Left renal cortex interstitium (tissue), 4 donors: ENCODE measurements at places on chromosomes 13 and 19.

GRCh38 chr13:46288570-46289259 lies 77.0 kb downstream of the LRRC63 start:
- peak; percentile 17 for DNase-seq

GRCh38 chr19:22286151-22286810 lies at the start of gene ZNF729:
ZNF729 (plus strand) TSS chr19:22286441; CDS start chr19:22286526, 85 bp downstream.
- DNase-seq = peak; percentile 4

DNA sequence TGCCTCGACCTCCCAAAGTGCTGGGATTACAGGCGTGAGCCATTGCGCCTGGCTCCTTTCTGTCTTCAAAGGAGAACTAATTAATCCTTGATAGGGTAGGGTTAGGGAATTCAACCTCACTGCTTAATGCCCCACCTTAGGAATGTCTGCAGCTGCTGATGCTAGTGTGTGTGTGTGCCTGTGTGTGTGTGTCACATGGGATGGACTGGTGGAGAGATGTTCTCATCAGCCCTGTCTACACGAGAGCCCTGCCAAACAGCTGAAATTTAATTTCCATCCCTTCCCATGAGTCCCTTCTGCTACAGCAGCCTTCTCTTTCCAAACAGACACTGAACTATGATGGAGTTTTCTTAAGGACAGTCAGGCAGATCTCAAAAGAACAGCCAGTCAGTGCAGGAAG lies 46.5 kb upstream of the CLDN10 start:
- no peak for DNase-seq

DNA sequence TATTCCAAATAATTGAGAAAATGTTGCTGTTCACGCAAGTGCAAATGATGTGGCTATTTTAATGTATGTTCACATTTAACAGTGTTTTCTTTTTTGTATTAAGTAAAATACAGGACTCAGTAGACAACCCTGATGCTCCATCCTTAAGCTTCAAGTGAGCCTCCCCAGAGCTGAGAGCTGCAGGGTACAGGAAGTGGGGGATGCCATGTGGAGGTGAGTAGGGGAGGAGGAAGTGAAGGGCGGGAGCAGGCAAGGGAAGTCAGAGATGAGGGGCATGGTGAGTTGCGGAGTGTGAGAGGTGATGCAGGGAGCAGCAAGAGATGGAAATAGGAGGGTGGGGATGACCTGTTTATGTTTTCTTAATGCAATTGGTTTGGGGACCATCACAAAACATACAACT lies 711.0 kb downstream of the UQCRFS1 start:
- DNase-seq = no peak

GRCh38 chr19:13600091-13600490 lies 93.8 kb upstream of the CACNA1A start:
- DNase-seq = no peak

DNA sequence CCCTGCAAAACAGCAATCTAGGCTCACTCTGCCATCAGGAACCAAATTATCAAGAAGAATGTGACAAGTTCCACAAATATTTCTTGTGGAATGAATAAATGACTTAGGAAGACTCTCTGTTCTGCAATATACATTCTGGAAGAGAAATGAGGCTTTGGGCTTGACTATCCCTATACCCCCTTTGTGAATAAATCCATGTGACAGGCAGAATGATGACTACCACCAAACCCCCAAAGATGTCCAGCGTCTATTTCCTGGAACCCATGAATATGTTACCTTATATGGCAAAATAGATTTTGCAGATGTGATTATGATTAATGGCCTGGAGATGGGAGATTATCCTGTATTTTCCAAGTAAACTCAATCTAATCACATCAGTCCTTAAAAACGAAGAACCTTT lies 139.3 kb downstream of the ENOX1 start:
- DNase-seq = no peak

GRCh38 chr13:80778297-80778696 lies 437.4 kb upstream of the SPRY2 start:
- no peak for DNase-seq

GRCh38 chr13:41639955-41640780 lies 182.8 kb downstream of the RGCC start:
- DNase-seq = no peak

GRCh38 chr13:57128909-57129308 lies 11.8 kb upstream of the PRR20A start:
- DNase-seq = no peak

DNA sequence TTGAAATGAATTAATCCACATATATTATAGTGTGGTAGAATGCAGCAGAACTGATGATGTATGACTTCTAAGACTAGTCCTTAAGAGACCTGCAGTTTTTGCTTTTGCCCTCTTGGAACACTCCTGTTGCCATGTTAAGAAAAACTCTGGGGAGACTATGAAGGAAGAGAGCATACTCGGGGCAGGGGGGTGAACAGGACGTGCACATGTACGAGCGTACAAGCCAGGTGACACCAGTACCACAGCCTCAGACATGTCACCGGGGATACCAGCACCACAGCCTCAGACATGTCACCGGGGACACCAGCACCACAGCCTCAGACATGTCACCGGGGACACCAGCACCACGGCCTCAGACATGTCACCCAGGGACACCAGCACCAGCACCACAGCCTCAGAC lies 15.9 kb upstream of the USPL1 start:
- no peak for DNase-seq

- no peak for DNase-seq
Observed at GRCh38 chr13:22422023-22422422, 751.1 kb downstream of the FGF9 start.

DNA sequence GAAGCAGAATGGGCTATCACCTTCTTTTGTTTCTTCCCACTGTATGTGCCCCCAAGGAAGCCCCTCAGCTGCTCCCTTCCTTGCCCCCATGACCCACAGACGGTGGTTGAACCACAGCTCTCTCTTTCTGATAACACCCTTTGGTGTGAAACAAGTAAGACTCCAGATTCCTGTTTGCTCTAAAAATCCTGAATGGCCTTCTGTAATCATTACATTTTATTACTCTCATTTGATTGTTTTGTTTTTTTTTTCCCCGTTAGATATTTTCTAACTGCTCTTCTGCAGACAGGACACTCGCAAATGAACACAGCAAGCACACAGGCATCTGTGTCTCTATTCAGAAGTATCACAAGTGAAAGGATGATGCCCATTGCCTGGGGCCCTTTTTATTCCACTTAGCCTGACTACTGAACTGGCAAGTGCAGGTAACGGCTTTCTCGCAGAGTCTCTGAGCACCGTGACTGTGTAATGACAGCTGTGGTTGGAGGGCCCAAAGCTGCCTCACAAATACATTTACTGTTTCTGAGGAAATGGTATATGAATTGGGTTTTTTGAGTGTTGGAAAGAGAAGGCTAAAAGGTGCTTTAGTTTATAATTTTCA lies 59.3 kb downstream of the OXGR1 start:
- DNase-seq = no peak

DNA sequence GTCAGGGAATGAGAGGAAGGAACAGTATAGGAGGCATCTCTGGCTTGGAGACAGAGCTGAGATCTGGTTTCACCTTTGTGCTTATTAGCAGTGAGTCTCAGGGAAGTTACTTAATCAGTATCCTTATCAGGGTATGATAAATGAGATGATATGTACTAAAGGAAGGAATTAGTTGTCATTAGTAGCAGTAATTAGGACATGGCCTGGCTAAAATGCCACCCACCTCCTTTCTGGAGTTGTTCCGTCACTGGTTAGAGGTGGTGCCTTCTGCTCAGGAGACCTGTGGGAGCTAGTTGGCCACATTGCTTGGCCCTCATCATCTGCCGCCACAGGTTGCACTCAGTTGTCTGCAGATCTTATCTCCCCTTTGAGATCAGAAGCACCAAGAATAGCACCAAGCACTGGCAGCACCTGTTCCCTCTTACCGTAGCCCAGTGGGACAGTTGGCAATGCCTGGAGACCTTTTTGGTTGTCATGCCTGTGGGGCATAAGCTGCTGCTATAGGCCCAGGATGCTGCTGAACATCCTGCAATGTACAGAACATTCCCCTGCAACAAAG lies 4.7 kb downstream of the GPATCH1 start:
- no peak for DNase-seq

GRCh38 chr13:44364345-44365000 lies 9.2 kb upstream of the SERP2 start:
- DNase-seq = no peak

- DNase-seq = no peak
Observed at GRCh38 chr13:47251771-47252170, 354.9 kb upstream of the HTR2A start.

- no peak for DNase-seq
Observed at GRCh38 chr19:45451131-45451849, 16.5 kb upstream of the FOSB start.

- no peak for DNase-seq
Observed at GRCh38 chr19:45402298-45403061, 2.4 kb downstream of the PPP1R13L start.

- DNase-seq = no peak
Observed at GRCh38 chr13:110073982-110074381, 233.0 kb downstream of the COL4A1 start.

DNA sequence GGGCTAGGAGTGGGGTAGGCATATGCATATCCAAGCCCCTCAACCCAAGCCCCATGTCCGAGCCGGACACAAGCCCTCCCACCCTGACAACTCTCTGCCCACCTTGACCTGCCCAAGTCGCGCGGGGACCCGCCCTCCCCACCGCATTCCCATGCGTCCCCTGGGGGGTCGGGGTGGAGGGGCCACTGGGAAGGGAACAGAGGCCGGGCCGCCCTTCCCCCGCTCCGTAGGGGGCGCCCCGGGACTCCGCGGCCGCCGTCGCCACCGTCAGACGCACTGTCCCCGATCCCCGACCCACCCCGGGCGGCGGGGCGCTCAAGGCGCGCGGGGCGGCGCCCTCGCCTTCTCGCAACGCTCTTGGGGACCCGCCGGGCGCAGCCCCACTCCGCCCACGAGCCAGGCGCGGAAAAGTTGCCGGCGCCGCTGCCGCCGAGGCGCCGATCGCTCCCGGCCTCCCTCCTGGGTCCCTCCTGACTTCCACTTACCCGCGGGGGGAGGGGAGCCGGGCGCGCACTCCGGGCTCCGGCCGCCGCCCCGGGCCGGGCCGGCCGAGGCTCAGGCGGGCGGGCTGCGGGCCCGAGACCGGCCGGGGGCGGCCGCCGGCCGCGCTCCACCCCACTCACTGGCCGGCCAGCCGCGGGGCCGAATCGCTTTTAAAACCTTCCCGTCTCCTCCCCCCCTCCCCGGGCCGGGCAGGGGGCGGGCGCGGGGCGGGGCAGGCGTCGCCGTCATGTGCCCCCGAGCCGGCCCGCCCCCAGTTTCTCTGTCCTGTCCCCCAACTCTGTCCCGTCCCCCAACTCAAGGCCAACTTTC lies 34.4 kb upstream of the NANOS3 start:
- DNase-seq = no peak

- DNase-seq = no peak
Observed at GRCh38 chr19:7860714-7861618, 13.2 kb downstream of the PRR36 start.

DNA sequence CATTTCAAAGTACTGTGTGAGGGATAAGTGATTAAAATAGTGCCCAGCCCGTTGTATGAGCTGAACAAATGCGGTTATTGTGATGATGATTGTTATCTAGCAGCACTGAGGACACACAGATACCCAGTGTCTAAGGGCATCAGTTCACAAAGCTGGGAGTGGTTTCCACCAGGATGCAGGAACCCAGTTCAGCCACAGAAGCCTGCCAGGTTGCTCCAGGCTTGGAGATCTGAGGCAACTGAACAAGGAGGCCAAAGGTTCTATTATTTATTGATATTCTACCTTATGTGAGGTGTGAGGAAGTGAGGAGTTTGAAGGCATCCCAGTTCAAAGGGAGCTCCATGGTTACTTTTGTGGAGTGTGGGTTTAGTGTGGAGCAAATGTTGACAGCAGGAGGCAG lies 13.2 kb downstream of the DIAPH3 start:
- no peak for DNase-seq

DNA sequence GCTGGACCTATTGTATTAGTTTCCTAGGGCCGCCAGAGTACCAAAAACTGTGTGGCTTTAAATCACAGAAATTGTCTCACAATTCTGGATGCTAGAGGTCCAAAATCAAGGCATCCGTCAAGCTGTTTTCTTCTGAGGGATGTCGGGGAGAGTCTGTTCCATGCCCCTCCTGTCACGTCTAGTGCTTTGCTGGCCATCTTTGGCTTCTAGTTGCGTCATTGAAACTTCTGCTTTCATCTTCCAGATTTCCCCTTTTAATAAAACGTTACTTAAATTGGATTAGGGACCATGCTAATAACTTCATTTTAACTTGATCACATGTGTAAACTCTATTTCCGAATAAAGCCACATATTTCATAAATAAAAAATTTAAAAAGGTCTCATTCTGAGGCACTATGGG lies 47.5 kb downstream of the TRPM4 start:
- DNase-seq = no peak

DNA sequence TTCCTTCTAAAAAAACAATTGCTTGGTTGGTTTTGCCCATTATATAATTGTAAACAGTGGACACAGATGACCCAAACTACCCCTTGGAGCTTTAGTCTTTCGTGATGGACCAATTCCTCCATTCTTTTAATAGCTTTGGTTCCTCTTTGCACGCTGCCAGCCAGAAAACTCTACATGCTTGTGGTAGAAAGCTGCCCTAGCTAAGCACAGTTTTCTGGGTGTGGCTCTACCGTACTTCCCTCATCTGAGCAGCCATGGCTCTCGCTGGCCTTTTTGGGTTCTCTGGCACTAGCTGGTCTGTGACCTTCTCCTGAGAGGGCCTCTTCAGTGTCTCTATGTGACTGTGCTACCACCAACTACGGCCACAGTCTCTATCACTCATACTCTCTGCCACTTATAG lies 29.9 kb upstream of the CEBPA start:
- DNase-seq = no peak

DNA sequence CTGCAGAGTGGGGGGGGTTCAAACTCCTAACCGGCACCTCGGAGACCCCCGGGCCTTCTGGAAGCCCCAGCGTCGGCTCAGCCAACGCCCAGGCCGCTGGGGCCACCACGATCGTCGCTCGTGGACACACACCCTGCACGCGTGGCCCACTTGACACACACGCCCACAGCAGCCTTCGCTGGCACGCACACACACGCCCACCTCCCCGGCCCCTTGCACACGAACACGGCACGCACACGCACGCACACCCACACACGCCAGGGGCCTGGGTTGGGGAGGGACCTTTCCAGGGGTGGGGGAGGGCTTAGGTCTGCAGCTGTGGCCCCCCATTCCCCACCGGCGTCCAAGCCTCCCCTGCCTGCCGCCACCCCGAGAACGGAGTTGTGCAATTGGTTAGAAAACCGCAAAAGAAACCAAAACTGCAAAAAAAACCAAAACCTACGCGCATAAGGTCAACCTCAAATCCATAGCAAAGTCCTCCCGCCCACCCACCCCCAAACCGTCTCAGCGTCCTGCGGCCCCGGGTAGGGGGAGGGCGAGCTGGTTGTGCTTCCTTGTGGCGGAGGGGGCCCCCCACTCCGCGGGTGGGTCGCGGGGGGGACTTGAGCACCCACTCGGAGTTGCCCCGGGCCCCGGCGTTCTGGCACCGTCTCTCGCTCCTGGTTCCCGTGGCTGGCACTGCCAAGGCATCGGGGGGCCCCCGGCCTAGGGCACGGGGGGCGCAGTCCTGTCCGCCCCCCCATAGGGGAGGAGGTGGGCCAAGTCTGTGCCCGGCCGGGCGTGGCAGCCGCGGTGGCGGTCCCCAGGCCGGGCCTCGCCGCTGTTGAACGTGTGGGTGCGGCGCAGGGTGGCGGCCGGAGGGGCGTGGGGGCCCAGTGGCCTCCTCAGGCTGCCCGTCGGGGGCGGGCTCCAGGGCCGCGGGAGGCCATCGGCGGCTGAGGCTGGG lies 3.3 kb upstream of the LRG1 start:
- no peak for DNase-seq

GRCh38 chr13:72745260-72745659 lies 17.5 kb downstream of the BORA start:
- DNase-seq = no peak
